AML-193 (cell line): ENCODE measurements at places on chromosomes 1 and 21.

GRCh38 chr1:204479387-204480136 is 15.0 kb downstream of the PIK3C2B start:
- no peak for DNase-seq

DNA sequence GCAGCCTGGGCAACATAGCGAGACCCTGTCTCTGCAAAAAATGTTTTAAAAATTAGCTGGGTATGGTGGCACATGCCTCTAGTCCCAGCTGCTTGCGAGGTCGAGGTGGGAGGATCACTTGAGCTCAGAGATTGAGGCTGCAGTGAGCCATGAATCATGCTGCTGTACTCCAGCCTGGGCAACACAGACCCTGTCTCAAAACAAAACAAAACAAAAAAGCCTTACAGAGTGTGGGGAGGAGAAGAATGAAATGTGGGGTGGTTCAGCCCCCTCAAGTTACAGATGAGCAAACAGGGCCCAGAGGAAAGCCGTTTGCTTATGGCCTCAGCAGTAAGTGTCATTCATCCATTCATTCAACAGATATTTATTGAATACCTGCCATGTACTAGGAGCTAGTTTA is 40.7 kb downstream of the RPS6KA1 start:
- no peak for DNase-seq

DNA sequence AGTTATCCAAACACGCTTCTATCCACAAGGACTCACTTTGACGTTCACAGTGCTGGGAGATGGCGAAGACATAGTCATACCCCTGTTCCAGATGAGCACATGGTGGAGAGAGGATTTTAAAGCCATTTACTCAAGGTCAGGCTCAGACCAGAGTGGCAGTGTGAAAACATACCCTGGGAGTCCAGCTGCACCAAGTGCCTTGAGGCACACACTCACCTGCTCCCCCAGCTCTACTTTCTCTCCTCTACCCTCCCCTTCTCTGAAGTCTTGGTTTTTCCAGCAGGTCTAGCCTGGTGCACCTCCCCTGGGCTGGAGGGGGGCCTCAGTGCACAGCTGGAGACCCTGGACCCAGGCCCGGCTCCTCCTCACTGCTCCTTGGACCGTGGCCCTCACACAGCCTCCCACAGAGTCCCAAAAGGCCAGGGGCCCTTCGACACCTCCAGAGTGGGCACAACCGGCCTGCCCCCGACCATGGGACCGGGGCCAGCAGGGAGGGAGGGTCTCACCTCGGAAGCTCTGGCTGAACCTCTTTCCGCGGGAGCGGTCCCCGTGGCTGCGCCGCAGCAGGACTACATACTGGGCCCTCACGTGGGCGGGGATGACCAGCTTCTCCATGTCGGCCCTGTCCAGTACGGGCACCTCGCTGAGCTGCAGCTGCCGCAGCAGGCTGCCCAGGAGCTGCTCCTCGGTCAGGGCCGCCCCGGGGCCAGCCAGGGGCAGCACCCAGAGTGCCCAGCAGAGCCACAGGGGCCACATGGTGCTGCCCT is 452 bp downstream of the LEFTY2 start:
- DNase-seq = no peak

- no peak for DNase-seq
Observed at GRCh38 chr1:245156736-245157505, 2.1 kb downstream of the KIF26B start.

- no peak for DNase-seq
Observed at GRCh38 chr1:156419854-156420204, 50.8 kb downstream of the RHBG start.

- no peak for DNase-seq
Observed at GRCh38 chr1:42742617-42743316, 2.7 kb upstream of the CLDN19 start.

GRCh38 chr1:118987468-118988185 is 516 bp downstream of the TBX15 start:
- DNase-seq = no peak

GRCh38 chr1:6939363-6939762 is 154.1 kb downstream of the CAMTA1 start:
- DNase-seq = no peak

GRCh38 chr1:155940482-155940992 is 901 bp upstream of the RXFP4 start:
- peak; percentile 73 for DNase-seq
